Ammon's horn (tissue), 1 donor: ENCODE measurements at places on chromosomes 12 and 14.

GRCh38 chr12:106144847-106145246 lies 6.1 kb upstream of the NUAK1 start:
- no peak for DNase-seq

DNA sequence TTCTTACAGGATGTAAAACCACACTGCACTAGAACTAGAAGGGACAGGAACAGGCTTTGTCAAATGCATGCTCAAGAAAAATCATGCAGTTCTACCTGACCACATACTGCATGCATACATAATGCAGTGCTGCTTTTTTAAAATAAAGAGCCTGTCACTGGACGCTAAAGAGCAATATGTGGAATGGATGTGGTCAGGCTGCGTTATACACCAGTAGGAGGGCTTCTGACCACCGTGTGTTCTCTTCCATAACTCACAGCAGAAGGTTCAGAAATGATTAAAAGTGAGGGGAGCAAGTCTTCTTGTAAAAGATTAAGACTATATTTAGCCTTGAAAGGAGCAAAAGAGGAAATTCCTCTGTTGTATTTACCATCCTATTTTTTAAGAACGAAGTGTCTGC lies 392.0 kb downstream of the EMP1 start:
- no peak for DNase-seq

GRCh38 chr12:89969093-89969492 lies 260.5 kb upstream of the ATP2B1 start:
- no peak for DNase-seq

- no peak for DNase-seq
Observed at GRCh38 chr12:122843455-122843854, 8.2 kb downstream of the HIP1R start.

DNA sequence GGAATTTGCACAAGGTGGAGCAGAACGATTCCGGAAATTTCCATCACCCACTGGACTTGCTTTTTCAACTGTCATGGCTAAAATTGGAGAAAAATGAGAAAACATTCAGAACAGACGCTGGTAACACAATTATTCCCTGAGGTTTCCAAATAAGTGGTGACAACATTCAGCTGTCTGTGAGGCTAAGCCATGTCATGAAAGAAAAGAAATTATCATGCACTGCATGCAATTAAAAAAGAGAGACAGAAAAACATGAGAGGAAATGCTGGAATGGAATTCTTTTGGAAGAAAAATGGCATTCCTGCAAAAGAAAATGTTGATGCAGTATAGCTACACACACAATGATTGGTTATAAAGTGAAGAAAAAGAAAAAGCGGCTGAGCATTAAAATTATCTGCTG lies 87.3 kb downstream of the C2CD5 start:
- no peak for DNase-seq

DNA sequence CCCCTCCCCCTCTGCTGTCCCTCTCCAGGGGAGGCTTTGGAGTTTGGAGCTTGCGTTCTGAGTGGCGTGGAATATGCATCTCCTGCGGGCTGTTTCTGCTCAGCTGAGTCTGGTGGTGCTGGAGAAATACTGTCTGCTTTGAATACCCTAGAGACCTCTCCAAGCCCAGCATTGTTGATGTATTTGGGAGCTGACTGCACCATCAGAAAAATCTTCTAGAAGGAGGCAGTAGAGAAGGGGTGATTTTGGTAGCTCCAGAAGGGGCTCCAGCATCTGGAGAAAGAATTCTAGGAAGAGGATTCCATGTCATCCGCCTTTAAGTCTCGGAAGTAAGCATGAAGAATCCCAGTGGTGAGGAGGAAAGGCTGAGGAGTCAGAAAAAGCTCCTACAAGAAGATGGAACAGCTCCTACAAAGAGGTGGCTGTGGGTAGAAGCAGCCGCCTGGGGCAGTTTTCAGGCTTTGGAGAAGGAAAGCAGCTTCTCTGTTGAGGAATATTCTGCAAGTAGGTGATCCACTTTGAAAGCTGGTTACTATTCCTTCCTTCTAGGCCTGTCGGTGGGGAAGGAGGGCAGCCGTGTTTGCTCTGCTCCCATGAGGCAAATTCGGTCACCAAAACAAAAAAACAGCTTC lies 9.7 kb downstream of the MLXIP start:
- no peak for DNase-seq

- DNase-seq, result no peak
Observed at GRCh38 chr14:73403181-73403752, 55.1 kb downstream of the NUMB start.

- no peak for DNase-seq
Observed at GRCh38 chr12:59388694-59389093, 207.1 kb upstream of the SLC16A7 start.
